ENCODE measurements at places on chromosomes 5 and 9.

DNA sequence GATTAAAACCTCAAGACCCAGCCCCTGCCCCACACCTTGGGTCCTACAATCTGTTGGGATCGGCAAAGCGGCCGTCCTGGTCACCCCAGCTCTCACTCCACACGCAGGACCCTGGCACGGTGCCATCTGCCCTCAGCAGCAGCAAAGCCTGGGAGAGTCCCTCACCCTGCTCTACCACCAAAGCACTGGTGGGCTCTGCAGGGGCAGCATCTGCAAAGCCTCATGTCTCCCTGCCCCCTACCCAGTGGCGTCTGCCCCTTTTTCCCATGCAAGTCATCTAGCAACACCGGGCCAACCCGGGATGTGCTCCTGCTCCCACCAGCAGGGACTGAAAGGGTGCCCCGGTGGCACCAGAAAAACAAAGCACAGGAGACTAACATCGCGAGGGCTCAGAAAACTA, 19.6 kb upstream of the CNOT6 start:
- no peak for DNase-seq

- no peak for DNase-seq
Measured at GRCh38 chr5:125042261-125042890, 295.9 kb upstream of the ZNF608 start.

- DNase-seq: no peak
Measured at GRCh38 chr5:33854733-33855151, 37.0 kb downstream of the ADAMTS12 start.

DNA sequence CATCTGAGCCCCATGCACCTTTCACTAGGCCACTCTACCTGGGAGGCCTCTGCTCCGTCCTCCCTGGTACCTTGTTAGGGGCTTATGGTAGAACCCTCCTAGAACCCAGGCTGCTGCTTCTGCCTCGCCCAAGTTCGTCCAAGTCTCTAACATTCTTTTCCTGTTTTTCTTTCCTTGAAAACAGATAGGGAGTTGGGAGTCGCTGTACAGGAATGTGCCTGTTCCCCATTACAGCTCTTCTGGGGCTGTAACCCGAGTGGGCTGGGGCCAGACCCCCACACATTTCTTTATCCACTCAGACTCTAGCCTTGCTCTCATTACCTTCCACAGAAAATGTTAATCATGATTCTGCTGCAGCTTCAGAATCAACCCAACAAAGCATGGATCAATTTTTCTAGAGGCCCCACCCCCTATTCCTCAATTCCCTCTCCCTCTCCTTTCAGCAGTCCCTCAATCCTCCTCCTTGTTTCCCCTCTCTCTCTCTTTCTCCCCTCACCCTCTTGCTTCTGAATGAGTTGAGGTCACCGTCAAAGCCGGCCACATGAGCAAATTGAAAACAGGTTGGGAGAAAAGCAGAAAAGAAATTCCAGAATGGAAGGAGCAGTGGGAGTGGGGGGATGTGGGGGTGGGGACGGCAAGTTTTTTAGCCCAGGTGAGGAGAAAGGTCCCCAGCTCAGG, 193.8 kb upstream of the TRIM32 start:
- no peak for DNase-seq

DNA sequence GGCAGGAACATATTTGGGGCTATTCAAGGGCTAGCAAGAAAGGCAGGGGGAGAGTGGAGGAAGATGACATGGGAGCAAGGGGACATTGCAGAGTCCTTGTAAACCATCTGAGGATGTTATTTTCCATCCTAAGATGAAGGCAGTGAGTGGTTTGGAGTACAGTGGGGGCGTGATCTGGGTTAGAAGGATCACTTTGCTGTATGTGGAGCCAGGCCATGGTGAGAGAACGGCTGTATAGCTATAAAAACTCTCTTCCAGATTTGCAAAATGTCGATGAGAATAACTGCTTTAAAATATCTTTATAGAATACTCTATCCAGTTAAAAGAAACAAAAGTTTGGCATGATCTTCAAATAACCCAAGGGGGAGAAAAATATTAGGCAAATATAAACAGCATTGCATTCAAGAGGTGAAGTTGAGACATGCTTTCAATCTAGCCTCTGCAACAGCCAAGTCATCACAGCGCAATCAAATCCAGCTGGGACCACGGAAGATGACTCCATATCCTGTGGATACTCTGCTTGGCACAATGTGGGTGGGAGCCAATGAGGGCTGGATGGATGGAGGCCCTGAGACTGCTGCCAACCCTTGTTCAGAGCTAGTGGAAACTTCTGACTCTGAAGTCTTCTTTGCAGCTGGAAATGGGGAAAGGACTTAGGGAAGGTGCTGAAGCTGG, 111.5 kb upstream of the BASP1 start:
- DNase-seq: no peak

GRCh38 chr5:118651002-118651401, 337.3 kb downstream of the DTWD2 start:
- no peak for DNase-seq

GRCh38 chr5:116785106-116785505, 210.5 kb upstream of the SEMA6A start:
- no peak for DNase-seq

GRCh38 chr5:115189866-115190265, 20.2 kb upstream of the TRIM36 start:
- DNase-seq: no peak

DNA sequence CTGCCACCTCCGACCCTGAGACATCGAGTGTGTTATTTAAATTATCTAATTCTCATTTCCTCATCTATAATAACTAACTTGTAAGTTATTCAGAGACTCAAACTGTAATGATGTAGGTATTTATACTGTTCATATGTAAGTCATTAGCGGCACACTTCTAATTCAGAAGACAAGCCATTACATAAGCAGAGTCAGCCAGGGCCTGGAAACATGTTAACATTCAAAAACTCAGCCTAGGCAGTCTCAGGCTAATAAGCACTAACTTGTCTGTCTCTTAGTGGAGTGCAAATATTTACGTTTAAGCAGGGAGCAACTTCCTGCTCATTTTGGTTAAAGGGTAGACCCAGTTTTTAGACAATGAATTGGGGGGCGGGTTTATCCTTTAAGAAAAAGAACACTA, 598.4 kb downstream of the ACTL7B start:
- no peak for DNase-seq

GRCh38 chr9:34502471-34502870, 20.3 kb downstream of the ENHO start:
- DNase-seq: no peak

GRCh38 chr9:137494104-137494544, 35.0 kb upstream of the NSMF start:
- no peak for DNase-seq

GRCh38 chr5:139263536-139263935, 30.0 kb upstream of the MATR3 start:
- DNase-seq: no peak

DNA sequence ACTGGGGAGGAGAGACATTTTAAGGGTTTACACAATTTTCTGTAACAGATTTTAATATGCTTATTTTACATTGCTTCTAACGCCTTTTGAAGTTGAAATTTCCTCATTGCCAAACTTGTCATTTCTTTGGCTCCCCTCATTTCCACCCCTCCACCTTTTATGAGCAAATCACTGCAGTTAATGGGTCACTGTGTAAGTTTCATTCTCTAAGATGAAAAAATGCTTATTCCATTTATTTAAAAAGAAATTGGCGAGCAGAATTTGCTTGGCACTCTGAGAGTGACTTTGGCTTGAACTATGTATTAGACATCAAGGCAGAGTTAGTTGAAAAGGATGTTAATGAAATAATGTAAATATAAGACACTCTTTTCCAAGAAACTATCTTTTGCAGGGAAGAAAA, 66.6 kb downstream of the ITGA1 start:
- DNase-seq: no peak

DNA sequence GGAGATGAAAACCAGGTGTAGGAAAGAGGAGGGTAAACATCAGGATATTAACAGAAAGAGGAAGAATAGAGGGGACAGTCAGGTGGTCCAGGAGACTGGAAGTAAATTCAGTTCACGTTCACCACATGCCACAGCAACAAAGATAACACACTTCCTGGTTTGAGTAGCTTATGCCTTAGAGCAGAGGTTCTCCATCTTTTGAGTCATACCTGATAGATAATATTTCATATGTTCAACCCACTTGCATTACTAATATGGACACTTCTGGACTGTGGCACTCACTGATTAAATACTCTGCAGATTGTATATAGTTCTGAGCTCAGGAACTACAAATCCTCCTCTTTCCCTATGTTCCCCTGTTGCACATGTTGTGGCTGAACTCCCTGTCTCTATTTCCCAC, 179.9 kb upstream of the NR3C1 start:
- no peak for DNase-seq

GRCh38 chr9:117268847-117269446, 145.9 kb downstream of the ASTN2 start:
- DNase-seq: no peak

GRCh38 chr9:111020594-111020993, 17.7 kb downstream of the LPAR1 start:
- DNase-seq: no peak

DNA sequence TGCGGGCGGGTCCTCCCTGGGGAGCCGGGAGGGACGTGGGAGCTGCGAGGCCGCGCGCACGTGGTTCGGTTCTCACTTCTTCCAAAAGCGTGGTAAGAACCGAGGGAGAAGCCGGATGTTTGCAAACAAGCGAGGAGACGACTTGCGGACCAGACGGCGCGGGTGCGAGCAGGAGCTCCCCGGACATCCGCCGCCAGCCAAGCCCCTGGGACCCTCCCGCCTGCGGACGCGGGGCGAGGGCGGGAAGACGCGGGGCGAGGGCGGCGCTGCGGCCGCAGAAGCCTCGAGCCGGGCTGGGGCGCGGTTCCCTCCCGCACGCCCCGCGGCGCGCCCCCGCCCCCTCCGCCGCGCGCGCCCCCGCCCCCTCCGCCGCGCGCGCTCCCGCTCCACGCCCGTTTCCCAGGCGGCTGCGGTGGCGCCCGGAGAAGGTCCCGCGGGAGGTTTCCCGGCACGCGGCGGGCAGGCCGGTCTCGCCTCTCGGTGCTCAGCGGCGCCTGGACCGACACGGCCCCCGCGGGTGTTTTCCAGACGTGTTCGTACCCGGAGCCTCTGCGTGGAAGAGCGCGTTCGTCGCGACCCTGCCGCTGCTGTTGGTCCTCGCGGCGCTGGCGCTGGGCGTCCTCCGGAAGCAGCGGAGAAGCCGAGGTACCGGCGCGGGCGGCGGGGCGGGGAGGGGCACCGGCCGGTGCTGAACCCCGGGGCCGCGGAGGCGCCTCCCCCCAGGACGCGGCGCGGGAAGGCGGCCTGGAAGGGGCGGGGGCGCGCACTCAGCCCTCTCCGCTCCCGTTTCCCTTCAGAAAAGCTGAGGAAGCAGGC, 12.8 kb downstream of the BTNL9 start:
- DNase-seq: no peak

DNA sequence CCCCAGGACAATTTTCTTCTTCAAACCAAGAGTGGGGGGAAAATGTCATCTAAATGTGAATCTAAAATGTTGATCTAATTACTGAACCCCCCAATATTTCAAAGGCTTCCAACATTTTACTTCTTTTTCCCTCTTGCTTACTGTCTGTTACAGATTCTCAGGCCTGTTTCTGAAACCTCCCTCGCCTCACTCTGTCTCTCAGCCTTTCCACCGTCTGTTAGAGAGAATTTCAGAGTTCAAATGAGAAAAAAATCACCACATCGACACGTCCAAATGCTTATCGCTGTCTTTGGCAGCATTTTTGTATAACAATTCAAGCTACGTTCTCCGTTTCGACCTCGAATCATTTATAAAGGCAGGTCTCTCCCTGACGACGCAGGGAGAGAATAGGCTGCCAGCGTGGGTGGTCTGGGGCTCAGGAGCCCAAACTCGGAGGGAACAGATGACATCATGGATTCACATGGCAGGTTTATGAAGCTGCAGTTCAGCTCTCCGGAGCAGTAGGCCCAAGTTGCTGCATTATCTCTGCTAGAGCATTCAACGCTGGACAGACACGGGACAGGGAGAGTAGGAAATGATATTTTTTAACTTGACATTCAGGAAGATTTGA, 139.8 kb downstream of the GAS1 start:
- DNase-seq: no peak

DNA sequence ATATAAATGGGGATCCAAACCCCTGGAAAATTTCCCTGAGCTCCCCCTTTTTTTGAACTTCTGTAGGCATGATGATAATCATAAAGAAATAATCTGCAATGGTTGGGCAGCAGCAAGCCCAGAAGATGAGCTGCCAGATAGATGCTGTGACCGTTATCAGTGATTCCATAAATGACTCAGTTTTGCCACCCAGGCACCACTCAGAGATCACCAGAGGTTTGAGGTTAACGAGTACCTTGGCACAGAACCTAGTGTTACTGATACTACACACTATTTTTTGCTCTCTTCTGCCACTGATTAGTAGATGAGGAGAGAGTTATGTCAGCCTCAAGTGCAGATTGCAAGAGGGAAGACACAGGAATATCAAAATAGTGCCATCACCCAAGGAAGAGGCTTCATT, 199.3 kb upstream of the PTGER4 start:
- DNase-seq: peak; percentile 33

DNA sequence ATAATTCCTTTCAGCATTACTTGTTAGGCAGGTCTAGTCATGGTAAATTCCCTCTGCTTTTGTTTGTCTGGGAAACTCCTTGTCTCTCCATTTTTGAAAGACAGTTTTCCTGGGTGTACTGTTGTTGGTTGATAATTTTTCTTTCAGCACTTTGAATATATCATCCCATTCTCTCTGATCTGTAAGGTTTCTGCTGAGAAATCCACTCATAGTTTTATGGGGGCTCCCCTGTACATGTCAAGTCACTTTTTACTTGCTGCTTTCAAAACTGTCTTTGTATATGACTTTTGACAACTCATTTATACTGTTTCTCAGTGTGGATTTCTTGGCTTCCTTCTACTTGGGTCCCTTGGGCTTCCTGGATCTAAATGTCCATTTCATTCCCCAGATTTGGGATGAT, 16.5 kb downstream of the MEIKIN start:
- DNase-seq: no peak

DNA sequence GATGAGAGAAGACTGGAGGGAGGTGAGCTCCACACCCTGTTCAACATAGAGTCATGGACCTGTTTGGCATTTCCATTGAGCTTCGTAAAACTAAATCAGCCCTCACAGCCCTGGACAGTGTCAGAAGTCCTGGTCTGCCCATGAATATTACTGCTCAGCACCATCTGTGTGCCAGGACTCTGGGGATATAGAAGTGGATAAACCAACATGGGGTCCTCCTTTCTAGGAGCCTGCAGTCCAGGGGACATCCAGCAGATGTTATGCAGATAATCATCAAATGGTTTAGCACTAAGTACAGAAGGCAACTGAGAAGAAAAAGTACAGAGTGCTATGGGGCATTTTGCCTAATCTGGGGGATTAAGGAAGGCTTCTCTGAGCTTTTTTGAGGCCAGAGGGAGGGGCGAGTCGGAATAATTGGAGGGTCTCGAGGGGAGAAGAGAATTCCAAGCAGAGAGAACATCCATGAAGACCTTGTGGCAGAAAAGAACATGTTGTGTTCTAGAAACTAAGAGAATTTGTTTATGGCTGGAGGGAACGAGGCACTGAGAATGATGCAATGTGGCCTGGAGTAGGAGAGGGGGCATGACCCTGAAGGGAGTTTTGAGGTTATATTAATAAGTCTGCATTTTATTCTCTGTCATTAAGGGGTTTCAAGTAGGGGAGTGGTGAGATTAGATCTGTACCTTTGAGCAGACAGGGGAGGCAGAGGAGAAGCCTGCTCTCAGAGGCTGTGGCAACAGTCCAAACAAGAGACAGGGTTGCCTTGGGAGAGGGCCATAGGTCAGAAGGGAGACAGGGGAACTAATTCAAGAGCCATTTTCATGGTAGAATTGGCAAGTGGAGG, 63.5 kb upstream of the SLC2A8 start:
- DNase-seq: no peak

GRCh38 chr9:120360510-120360909, 219.5 kb downstream of the CDK5RAP2 start:
- no peak for DNase-seq

- DNase-seq: no peak
Measured at GRCh38 chr5:80309871-80310665, 9.7 kb upstream of the SPZ1 start.
